Lower lobe of right lung (tissue), 2 donors: ENCODE measurements at places on chromosomes 7 and 10. TPM values are rescaled to one million over a fixed set of nuclear protein-coding genes. Genes with fewer than 3 reads are reported as not detected.

DNA sequence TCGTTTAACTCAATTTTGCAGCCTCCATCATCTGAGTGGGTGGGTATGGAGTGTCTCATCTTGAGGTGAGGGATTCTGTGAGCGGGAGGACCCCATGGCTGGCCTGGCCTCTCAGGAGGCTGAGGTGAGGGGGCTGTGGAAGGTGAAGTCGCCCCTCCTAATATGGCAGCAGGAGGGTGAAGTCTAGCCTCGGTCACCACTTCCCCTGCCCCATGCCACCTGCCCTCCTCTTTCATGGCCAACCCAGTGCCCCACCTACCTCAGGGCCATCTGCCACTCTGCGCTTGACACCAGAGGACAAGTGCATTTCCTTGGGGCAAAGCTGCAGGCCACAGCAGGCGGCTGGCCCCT is 8.7 kb downstream of the RASGEF1A start:
- no peak overlapping the region for H3K27ac ChIP-seq
- H3K4me1 ChIP-seq: peaks cover 10% of the 10 kb centered on the region
- H3K4me3 ChIP-seq: no peak overlapping the region
- H3K36me3 ChIP-seq: no peaks in the 10 kb centered on the region
- no peak for DNase-seq

DNA sequence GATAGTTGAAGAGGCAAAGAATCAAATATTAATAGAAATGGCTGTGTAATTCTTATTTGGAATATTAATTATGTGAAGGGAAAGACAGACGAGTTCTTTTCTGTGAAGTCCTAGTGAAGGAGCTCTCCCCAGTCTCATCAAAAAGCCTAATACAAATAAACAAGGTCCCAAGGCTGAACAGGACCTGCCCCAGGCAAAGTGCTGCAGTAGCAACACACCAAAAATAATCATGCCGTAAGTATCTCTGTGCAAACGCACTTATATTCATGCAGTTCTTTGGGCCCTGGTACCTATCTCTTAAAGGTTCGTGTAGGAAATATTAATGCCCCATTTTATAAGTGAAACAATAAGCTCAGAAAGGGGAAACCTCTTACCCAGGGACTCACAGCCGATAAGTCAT is 12.2 kb upstream of the CHST15 start:
- H3K36me3 ChIP-seq: no peaks in the 10 kb centered on the region
- H3K27ac ChIP-seq: peak overlapping the region; percentile 60
- H3K4me1 ChIP-seq: peaks cover 21% of the 10 kb centered on the region
- no peaks in the 10 kb centered on the region for H3K27me3 ChIP-seq

DNA sequence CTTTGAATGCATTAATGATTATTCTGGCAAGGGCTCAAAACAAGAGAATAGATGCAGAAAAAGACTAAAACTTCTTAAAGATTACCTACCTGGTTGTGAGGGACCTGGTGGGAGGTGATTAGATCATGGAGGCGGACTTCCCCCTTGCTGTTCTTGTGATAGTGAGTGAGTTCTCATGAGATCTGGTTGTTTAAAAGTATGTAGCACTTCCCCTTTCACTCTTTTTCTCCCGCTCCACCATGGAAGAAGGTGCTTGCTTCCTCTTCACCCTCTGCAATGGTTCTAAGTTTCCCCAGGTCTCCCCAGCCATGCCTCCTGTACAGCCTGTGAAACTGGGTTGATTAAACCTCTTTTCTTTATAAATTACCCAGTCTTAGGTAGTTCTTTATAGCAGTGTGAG is 226.6 kb downstream of the ARHGAP12 start:
- H3K4me3 ChIP-seq: no peak overlapping the region
- H3K27me3 ChIP-seq: no peaks in the 10 kb centered on the region
- no peak for DNase-seq
- H3K27ac ChIP-seq: peak overlapping the region; percentile 94

VGF gene
- 0.15 TPM for total RNA-seq

GRCh38 chr10:104690959-104691358 is 49.9 kb downstream of the SORCS3 start:
- H3K27ac ChIP-seq: no peak overlapping the region
- peaks cover 7% of the 10 kb centered on the region for H3K27me3 ChIP-seq
- H3K36me3 ChIP-seq: no peaks in the 10 kb centered on the region
- H3K4me3 ChIP-seq: no peak overlapping the region

AKR1C3 gene
- total RNA-seq: 84.4 TPM

DNA sequence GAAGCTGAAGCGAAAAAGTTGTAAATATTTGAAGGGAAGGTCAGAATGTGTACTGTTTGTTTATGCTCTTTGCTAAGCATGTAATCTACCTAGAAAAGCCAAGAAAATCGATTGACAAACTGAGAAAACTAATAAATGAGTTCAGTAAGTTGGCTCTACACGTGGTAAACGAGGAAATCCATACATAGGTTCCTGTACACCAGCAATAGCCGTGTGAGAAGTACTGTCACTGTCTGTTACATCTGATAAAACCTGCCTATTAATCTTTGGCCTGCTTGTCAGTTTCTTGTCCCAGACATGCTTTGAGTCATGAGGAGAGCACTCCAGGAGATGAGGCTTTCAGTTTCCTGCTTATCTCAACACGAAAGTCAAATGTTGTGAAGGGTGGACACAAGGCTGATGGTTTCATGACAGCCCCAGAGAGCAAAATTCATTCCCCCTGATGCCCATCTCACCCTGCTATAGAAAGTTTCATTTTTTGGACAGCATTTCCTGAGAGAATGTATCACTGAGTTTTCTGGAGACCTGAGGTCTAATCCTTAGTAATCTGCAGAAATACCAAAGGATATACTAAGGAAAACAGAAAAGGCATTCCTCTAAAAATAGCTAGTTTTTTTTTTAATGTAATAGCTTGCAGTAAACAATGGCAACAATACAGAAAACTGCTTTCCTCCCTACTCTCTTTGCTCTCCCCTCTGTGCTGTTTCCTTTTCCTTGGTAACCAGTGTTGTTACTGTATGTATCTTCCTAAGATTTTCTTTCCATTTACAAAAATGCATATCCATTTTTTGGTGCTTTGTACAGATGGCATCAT is 18.8 kb downstream of the BMPR1A start:
- H3K4me3 ChIP-seq: no peak overlapping the region
- peak overlapping the region; percentile 6 for H3K27ac ChIP-seq
- DNase-seq: no peak
- H3K27me3 ChIP-seq: no peaks in the 10 kb centered on the region

DNA sequence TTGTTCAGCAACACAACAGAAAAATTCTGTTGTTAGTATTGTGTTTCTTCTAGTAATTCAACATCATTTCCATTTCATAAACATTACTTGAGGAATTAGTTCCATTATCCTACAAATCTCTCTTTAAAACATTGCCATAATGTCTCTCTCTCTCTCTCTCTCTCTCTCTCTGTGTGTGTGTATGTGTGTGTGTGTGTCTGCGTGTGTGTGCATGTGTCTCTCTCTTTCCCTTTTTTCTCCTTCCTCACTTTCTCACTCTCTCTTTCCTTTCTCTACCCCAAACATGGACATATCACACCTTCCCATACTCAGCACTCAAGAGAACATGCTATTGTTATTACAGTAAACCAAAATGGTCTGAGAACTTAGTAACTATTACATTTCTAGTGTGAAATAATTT is 16.6 kb downstream of the LRRTM3 start:
- no peak overlapping the region for H3K27ac ChIP-seq
- H3K4me3 ChIP-seq: no peak overlapping the region
- no peak for DNase-seq
- no peaks in the 10 kb centered on the region for H3K36me3 ChIP-seq
- H3K27me3 ChIP-seq: no peaks in the 10 kb centered on the region
- no peaks in the 10 kb centered on the region for H3K4me1 ChIP-seq

DNA sequence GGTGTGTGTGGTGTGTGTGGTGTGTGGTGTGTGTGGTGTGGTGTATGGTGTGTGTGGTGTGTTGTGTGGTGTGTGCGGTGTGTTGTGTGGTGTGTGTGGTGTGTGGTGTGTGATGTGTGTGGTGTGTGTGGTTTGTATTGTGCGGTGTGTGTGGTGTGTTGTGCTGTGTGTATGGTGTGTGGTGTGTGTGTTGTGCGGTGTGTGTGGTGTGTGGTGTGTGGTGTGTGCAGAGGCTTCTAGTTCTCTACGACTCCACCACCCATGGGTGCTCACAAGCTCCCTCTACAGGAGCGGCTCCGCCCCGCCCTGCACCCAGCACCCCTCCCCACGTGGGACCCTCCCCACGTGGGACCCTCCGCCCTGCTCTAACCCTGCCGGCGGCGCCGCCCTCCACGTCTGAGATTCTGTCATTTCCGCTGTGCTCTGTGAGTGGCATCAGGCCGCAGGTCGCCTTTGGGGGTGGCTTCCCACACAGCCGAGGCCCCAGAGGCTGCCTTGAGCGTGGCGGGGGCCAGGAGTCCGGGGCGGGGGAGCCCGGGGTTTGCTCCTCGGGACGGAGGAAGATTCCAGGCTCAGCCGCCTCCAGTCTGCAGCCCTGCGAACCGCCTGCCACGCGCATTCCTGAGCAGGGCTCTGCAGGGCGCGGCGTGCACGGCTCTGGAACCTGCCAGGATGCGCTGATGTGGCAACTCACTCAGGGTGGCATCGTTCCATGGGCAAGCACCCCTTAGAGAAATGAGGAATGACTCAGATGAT is 37.0 kb upstream of the DNAJB6 start:
- no peak for DNase-seq
- no peak overlapping the region for H3K4me3 ChIP-seq
- H3K27ac ChIP-seq: no peak overlapping the region

GRCh38 chr7:94330269-94331020 is 64.2 kb upstream of the COL1A2 start:
- no peak overlapping the region for H3K27ac ChIP-seq
- DNase-seq: no peak
- no peaks in the 10 kb centered on the region for H3K27me3 ChIP-seq
- H3K4me3 ChIP-seq: no peak overlapping the region
- H3K36me3 ChIP-seq: no peaks in the 10 kb centered on the region
- no peaks in the 10 kb centered on the region for H3K4me1 ChIP-seq

GRCh38 chr7:81273601-81274397 is 354.9 kb upstream of the SEMA3C start:
- H3K27ac ChIP-seq: no peak overlapping the region
- H3K4me3 ChIP-seq: no peak overlapping the region
- no peaks in the 10 kb centered on the region for H3K36me3 ChIP-seq

GRCh38 chr10:91287276-91287675 is 66.8 kb downstream of the PCGF5 start:
- H3K4me3 ChIP-seq: no peak overlapping the region
- no peak for DNase-seq
- H3K27ac ChIP-seq: no peak overlapping the region
- no peaks in the 10 kb centered on the region for H3K36me3 ChIP-seq
